ENCODE measurements at places on chromosomes 7 and 10.
A peak's percentile ranks its signal among the peaks of the same experiment; 100 is the strongest.

DNA sequence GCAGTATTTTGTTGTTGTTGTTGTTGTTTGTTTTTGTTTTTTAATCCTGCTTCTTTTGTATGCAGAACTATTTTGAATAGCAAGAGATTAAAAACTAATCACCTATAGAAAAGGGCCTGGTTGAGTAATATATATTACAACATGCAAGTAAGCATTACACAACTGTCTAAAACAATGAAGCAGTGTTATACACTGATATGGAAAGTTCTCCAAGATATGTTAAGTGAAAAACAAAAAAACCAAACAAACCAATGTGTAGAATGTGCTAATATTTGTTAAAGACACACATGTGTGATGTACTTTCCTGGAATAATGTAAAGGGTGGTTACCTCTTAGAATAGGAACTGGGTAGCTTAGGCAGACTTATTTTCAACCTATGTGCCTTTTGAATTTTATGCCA is 117.4 kb downstream of the ZNF365 start:
- DNase-seq: no peak

DNA sequence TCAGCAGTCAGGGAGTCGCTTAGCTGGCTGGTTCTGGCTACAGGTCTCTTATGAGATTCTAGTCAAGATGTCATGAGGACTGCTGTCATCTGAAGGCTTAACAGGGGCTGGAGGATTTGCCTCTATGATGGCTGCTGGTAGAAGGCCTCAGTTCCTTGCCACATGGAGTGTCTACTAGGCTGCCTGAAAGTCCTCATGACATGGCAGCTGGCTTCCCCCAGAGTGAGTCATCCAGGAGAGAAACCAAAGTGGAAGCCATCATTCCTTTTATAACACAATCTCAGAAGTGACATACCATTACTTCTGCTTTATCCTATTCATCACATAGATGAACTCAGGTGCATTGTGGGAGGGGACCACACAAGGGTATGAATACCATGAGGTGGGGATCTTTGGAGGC is 75.1 kb downstream of the EXOC6 start:
- DNase-seq: no peak

GRCh38 chr10:123848564-123849457 is 42.8 kb downstream of the CPXM2 start:
- no peak for DNase-seq

DNA sequence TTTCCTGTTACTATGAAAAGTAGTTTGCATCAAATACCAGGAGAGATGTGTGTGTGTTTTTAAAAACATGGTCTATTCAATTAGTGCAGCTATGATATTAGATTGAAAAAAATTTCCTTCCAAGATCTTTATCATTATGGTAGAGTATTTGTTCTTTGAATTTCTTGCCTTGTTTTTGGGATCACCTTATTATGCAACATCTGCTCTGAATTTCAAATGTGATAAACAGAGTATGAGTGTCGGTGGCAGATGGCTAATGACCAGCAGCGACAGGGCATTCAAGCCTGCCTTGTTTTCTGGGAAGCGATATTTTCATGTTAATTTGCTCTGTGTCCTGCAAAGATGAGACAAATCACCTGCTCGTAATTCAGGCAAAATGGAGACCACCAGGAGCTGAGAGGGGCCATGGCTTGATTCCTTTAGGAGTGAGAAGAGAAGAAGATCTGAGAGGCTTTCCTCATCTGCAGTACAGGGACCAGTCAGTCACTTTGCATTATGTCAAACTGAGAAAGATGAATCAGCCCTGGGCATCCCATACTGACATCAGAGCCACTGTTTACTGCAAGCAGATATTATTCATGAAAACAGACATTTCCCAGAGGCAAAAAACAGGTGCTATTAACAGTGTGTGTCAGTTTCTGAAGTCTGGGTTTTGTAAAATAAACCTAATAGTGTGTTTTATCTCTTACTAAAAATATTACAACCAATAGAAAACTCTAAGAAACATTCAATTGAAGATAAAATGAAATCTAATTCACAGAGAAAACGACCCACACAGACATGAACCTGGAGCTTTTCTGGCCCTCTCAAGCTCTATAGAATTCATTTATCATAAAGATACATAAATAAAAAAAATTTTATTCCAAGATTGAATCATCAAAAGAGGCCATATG is 67.6 kb downstream of the CDK6 start:
- DNase-seq: no peak

GRCh38 chr7:22842383-22842941 is 19.8 kb upstream of the TOMM7 start:
- DNase-seq: no peak

DNA sequence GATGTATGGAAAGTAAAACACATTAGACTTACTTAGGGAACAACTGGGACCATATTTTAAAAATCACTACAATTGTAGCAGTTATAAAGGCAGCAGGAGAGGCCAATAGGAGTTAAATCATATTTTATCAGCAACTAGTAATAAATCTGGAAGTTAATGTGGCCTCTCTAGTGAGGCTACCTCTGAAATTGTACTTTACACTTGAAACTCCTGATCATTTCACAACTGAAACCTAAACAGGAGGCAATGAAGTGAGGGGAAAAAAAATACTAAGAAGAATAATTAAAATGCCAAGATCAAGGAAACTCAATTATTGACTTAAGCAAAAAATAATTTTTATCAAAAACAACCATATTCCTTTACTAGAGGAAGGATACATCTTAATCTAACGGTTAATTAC is 265.6 kb upstream of the HGF start:
- no peak for DNase-seq

- DNase-seq: no peak
Measured at GRCh38 chr10:6915307-6915706, 335.2 kb upstream of the PRKCQ start.

DNA sequence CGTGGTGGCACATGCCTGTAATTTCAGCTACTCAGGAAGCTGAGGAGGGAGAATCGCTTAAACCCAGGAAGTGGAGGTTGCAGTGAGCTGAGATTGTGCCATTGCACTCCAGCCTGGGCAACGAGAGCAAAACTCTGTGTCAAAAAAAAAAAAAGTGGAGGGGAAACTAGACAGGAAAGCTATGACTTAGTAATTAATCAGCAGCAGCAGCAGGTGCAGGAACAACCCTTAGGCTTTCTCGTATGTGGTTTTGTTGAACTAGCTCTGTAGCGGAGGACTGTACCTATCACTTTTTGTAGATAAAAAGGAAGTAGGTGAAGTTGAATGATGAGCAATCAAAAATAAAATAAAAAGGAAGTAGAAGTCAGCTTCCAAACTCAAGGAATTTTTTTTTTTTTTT is 76.9 kb upstream of the KMT2C start:
- peak; percentile 36 for DNase-seq

DNA sequence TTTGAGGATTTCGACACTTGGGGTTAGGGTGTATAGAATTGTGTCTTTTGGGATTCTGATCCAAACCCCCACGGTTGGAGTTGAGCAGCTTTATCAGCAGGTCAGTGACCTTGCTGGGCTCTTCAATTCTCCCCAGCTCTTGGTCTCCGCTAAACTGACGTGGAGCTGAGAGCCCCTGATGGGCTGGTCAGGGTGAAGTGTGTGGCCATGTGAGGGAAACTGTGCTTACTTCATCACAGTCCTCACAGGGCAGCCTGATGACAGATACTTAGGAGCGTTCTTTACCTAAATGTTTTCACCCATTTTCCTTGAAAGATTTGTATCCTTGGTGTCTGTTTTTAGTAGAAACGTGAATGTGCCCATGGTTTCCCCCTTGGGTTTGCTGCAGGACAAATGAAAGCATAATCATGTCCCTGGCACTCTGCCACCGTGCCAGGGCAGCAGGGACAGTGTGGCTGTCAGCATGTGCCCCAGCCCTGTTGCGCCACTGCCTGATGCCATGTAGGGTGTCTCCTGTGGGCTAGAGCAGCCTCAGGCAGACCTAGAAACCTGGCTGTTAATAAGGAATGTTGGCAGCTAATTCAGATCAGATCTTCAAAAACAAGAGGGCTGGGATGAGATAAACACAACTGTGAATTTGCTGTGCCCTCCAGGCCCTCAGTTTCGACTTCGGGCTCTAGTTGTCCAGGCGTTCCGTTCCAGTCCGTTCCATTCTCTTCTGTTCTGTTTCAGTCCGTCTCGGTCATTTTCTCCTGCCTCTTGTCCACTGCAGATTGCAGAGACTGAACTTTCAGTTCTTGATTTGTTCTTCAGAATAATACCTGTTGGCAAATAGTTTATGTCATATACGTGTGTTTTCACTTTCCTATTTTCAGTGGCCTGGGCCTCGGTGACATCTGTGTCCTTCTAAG is 96.8 kb downstream of the TRRAP start:
- no peak for DNase-seq

GRCh38 chr10:17005621-17006566 is 123.7 kb downstream of the CUBN start:
- no peak for DNase-seq

- DNase-seq: no peak
Measured at GRCh38 chr7:157281221-157281998, 55.4 kb upstream of the DNAJB6 start.

GRCh38 chr7:128459394-128459878 is 3.8 kb downstream of the HILPDA start:
- peak; percentile 85 for DNase-seq

DNA sequence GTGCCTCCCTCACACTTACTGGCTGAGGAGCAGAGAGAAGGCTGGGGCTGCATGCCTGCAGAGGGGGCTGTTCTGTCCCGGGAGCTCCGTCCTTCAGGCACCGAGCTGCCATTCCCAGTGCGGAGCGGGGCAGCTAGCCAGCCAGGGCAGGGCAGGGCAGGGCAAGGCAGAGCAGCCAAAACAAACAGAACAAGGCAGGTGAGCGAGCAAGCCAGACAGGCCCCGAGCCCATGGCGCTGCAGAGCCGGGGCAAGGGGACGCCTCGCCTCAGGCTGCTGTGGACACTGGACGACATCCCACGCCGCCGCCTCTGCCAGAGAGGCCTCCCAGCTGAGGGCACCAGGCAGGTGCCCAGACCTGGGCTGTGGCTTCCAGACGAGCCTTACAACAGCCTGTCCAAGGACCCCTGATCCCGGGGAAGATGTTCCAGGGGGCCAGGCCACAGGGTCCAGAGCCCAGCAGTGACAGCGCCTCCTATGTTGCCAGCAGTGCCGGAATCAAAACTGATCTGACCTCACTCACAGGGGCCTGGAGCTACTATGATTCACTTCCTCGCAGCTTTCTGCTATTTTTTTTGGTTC is 8.2 kb upstream of the NDST2 start:
- no peak for DNase-seq

GRCh38 chr7:22680482-22680911 is 46.5 kb upstream of the IL6 start:
- peak; percentile 52 for DNase-seq

DNA sequence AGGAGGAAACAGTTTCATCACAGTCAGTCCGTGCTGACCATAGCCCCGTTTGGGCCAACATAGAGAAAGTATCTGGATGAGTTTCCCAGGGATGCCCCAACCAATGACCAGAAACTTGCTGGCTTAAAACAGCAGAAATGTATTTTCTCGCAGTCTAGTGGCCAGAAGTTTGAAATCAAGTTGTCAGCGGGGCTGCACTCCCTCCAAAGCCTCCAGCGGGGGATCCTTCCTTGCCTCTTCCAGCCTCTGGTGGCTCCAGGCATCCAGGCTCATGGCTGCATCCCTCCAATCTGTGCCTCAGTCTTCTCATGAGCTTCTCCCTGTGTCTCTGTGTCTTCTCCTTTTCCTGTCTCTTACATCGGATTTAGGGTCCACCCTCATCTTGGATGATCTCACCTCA is 89.6 kb upstream of the CTBP2 start:
- DNase-seq: no peak

- DNase-seq: no peak
Measured at GRCh38 chr7:108030516-108030915, 27.6 kb upstream of the LAMB1 start.
